ENCODE measurements at places on chromosomes 1 and 21.

DNA sequence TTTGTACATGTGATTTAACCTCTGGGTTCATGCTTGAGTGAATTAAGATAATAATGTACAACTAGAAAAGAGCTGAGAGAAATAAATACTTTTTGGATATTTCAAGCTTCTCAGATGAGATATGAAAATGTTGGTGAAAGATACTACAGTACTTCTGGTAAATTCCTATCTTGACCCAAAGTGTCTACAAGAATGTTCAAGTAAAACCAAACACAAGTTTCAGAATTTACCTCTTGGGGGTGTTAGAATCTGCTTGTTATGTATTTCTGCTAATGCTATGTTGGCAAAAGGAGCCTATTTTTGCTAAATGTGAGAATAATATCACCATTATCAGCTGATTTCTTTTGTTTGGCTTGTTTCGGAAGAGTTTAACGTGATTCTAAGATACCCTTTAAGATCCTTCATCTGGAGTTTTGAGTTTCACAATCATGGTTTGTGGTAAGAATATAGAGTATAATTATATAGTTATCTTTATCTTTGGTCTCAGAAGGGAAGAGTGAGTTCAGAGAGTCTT lies 388.5 kb downstream of the LMO4 start:
- DNase-seq, result no peak

- DNase-seq, result no peak
Observed at GRCh38 chr1:200443860-200444259, 34.0 kb upstream of the ZNF281 start.

DNA sequence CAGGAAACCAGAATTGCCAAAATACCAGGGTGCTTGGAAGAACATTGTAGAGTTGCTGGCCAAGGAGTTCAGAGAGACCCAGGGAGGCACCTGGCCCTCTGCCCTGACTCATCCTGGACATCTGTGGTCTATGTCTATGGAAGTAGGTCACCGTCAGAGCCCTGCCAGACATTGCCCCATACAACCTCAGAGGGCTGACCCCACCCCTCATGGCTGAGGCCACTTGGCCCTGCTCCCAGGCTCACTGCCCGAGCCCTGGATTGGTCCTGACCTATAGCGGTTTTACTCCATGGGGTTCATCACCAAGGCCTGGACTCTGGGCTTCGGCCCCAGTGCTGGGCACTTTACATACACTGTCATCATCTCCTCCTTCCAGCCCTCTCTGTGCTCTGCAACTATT lies 233.1 kb downstream of the PTPRU start:
- no peak for DNase-seq

- DNase-seq, result peak; percentile 91
Observed at GRCh38 chr1:115138973-115139372, 49.7 kb upstream of the TSPAN2 start.

DNA sequence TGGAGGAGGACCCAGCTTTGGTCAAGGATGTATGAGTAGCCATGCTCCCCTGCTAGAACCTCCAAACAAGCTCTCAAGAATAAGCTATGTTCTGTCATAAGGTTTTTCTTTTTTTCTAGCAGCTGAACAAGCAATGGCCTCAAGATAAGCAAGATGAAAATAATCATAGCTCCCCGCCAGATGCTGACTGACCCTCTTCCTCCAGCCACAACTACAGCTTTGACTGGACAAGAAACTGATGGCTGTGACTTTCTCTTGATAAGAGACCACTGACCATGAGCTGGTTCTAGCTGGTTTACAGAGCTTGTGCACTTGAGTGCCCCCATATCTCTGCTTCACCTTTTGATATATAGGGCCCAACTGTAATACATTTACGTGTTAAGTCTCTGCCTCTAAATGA lies 38.2 kb upstream of the PARP1 start:
- DNase-seq, result no peak

GRCh38 chr1:180562640-180563025 lies 3.9 kb downstream of the OVAAL start:
- no peak for DNase-seq

GRCh38 chr1:108034396-108034795 lies 69.4 kb upstream of the VAV3 start:
- no peak for DNase-seq

- peak; percentile 23 for DNase-seq
Observed at GRCh38 chr1:201870397-201870796, 18.3 kb upstream of the SHISA4 start.

DNA sequence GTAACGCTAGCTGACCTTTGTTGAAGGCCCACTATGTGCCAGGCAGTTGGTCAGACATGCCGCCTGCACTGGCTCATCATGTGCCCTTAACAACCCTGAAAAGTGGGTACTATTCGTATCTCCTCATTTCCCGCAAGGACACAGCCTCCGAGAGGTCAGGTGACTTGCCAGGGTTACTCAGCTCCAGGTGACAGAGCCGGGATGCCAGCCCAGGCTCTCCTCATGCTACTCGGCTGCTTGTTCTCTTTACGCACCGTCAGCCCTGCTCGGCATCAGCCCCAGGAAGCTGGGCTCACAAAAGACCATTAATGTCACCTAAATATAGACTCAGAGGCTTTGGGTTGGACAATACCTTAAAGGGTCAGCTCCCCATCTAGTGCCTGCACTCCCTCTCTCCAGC lies 29.0 kb downstream of the GRHL3 start:
- no peak for DNase-seq

- DNase-seq, result no peak
Observed at GRCh38 chr1:64575881-64576676, 106.2 kb downstream of the CACHD1 start.

DNA sequence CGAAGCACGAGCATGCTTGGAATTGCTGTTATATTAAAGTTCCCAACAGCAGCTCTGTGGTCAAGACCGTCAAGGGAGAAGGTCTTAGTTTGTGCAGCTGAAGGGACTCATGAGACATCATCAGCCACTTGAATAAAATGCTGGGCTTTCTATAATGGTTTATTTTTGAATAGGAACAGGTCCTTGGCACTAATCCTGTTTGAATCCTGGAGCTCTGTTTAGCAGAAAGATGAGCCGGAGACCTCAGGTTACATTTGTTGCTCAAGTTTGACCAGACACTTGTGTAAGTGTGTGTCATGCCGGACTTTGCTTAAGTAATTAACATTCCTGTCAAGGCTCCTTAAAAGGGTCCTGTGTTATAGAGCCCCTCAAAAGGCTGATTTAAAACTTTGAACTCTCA lies 186.5 kb downstream of the ROR1 start:
- DNase-seq, result no peak

GRCh38 chr1:183736343-183736742 lies 68.6 kb upstream of the RGL1 start:
- no peak for DNase-seq
